GM12892 (cell line): ENCODE measurements at places on chromosomes 12 and 14.
A peak's percentile ranks its signal among the peaks of the same experiment; 100 is the strongest.

DNA sequence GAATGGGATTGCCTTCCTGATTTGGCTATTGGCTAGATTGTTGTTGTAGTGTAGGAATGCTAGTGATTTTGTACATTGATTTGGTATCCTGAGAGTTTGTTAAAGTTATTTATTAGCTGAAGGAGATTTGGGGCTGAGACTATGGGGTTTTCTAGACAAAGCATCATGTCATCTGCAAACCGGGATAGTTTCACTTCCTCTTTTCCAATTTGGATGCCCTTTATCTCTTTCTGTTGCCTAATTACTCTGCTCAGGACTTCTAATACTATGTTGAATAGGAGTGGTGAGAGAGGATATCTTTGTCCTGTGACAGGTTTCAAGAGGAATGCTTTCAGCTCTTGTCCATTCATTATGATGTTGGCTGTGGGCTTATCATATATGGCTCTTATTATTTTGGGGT lies 265.7 kb upstream of the MGAT4C start:
- no peak for DNase-seq

- no peak for DNase-seq
Measured at GRCh38 chr14:34851395-34851794, 23.8 kb downstream of the BAZ1A start.

DNA sequence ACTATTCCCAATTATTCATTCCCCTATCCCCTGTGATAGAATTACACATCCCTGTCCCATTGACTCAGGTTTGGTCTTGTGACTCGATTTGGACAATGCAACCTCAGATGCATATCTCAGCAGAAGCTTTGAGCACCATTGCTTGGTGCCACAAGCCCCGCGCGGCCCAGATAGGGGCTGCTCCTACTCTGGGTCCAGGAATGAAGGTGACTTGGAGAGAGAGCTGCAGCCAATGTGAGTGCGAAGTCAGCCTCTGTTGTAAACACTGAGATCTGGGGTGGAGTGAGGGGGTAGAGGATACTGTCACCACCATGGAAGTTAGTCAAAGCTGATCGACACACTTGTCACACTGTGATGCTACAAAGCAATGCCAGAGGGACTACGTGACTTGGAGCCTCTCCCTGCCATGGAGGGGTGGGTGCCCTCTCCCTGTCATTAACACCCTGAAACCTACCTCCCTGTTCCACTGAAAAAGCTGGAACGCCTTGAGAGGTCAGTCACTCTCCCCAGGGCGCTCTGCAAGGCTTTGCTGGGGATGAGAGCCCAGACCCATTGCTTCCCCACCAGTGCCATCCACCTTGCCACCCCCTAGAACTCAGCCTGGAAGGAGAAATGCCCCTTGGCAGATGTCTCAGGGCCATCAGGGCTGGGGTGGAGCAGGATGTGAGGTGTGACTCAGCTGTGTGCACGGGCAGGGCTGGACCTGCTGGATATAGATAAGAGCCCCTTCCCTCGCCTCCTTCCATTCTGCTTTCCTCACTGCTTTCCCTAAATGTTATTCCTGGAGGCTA lies 6.6 kb upstream of the PLEK2 start:
- no peak for DNase-seq

GRCh38 chr14:31977001-31977556 lies 100.0 kb upstream of the ARHGAP5 start:
- no peak for DNase-seq

- DNase-seq, result no peak
Measured at GRCh38 chr14:25001601-25002000, 48.3 kb downstream of the STXBP6 start.

- DNase-seq, result peak; percentile 5
Measured at GRCh38 chr12:24839268-24839791, 109.6 kb downstream of the BCAT1 start.

DNA sequence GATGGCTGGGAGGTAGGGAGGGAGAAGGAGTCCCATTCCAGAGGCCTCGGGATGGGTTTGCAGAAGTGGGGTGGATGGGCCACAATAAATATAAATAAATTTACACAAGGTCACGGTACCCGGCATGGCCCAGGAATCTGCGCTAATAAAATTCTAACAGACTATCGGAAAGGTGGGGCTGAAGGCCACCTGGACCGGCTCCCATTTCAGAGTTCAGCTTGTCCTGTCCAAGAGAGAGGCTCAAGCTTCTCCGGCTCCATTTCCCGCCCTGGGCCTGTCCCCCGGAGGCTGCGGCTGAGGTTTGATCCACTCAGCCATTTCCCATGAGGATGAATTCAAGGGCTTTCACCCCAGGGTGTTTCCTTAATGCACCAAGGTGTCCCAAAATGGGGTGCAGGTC lies 30.2 kb downstream of the FOXN4 start:
- DNase-seq, result no peak

DNA sequence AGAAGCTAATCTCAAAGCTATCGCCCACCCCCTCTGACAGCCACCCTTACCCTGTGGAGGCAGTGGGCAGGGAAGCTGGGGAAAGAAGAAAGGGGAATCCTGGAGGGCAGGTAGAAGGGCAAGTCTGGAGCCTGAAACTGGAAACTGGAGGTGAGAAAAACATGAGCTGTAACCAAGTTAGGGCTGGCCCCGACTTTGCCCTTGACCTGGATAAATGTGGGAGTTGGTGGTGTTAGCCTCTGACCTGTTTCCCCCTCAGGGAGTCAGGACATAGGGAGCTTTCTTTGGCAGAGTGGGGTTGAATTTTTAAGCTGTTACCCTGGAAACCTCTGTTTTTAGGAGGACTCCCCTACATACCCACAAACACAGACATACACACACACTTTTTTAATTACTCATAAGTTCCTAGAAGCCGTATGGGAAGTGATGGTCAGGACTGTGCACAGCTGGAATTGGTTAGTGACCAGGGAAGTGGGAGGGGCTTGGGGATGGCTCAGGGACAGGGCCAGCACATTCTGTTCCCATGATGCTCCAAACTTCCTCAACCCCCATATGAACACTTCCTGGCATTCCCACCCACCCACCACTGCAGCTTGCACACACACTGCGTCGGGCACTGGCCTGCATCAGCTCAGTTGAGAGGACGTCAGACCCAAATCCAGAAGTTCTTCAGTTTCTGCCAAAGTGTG lies 5.0 kb upstream of the MMP19 start:
- no peak for DNase-seq

DNA sequence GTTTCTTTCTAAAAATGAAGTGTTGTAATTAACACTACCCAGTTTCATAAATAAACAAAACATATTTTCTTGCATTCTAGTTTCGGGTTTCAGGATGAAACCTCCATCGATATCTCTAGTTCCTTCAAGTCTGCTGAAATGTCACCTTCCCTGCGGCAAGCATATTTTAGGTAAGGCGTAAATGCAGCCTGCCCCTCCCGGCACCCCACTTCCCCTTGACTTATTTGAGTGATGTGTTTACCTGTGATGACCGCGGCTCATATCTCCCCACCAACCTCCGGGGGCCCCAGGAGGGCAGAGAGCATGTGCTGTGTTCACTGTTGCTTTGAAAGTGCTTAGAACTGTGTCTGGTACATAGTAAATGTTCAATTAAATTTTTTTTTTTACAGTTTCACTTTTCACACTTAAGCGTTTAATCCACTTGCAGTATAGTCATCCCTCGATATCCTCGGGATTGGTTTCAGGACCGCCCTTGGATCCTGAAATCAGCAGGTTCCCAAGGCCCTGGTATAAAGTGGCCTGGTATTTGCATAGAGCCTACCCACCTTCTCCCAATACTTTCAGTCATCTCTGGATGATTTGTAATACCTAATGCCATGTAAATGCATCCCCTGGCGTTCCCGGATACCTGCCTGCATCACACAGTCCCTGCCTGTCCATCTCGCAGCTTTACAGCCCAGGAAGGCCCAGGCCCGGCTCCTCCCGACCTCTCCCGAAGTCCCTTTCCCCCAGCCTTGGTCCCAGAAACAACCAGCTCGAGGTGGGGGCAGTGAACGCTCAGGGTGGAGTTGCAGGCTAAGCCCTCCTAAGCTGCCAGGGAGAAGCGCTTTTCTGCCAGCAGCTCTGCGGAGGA lies 40.2 kb upstream of the FBRSL1 start:
- DNase-seq, result peak; percentile 85

- no peak for DNase-seq
Measured at GRCh38 chr14:99380402-99380801, 100.3 kb downstream of the SETD3 start.

GRCh38 chr14:33349871-33350270 lies 411.2 kb downstream of the NPAS3 start:
- DNase-seq, result no peak

- DNase-seq, result no peak
Measured at GRCh38 chr12:48285751-48286650, 64.7 kb downstream of the ZNF641 start.
